ENCODE measurements at places on chromosomes 12 and 14.

DNA sequence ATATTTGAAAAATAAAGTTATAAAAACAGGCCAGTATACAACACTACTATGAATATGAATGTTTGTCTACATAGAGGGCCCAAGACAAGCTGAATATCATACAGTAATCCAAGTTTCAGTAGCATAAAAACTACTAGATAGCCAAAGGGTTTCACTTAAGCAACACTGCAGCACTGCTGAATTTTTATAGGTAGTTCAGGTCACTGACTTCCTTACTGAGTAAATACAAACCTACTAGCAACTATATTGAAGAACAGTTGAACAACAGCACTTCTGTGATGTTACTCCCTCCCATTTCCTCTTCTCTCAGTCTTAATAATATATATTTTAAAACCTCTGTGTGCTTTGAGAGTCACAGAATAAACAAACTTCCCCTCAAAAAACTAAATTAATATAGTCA lies 42.7 kb downstream of the GTF2A1 start:
- no peak for DNase-seq

- DNase-seq = no peak
Observed at GRCh38 chr12:131140697-131141096, 187.0 kb downstream of the ADGRD1 start.

DNA sequence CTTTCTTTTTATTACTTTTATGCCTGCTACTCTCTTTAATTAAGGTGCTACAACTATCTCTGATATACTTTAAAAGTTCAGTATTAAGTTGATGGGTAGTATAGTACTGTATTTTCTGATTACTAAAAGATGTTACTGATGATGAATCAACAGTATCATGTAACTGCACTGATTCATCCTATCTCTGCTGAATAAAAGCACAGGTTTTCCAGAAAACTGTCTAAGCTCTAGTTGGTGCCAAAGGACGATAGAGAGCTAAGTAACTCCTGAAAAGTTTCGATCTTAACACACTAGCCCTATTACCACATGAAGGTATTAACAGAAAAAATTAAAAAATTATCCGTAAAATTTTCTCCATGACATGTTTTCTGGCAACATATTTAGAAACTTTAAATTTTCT lies 2.1 kb downstream of the SCAF11 start:
- no peak for DNase-seq

DNA sequence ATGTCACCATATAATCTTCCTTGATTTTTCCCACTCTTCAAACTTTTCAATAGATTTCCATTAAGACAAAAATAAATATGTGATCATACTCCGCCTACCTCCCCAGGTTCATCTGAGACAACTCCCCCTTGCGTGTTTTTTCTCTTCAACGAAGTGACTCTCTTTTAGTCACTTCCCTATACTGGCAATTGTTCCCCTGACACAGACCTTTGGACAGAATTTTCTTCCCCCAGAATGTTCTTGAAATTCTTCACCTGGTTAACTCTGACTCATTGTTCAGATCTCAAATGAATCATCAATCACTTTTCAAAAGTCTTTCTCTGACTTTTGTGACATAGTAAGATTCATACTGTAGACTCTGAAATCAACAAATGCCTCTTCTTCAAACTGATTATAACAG lies 727.3 kb upstream of the LMO3 start:
- DNase-seq = no peak

Data from activated CD8-positive, alpha-beta memory T cell treated with anti-CD3 and anti-CD28 coated beads, Interleukin-2, amount 50 U/mL, for 48 hours (primary cell).